ENCODE measurements at places on chromosomes 7 and 10. TPM values are rescaled to one million over a fixed set of nuclear protein-coding genes. Genes with fewer than 3 reads are reported as not detected.

Gene CH25H
- 0.24 TPM for polyA plus RNA-seq

Gene TMEM176B
- 21.2 TPM for polyA plus RNA-seq

Gene THNSL1
- 2.2 TPM for polyA plus RNA-seq

Gene NUTM2D
- 11.3 TPM for polyA plus RNA-seq

Gene TIMM23B
- 15.9 TPM for polyA plus RNA-seq

All from heart left ventricle (tissue), 16 donors.